ENCODE measurements at places on chromosomes 5 and 9.

- no peak for DNase-seq
Measured at GRCh38 chr9:115202181-115202580, 84.2 kb upstream of the TNC start.

- no peak for DNase-seq
Measured at GRCh38 chr9:89730715-89731114, 125.9 kb downstream of the GADD45G start.

DNA sequence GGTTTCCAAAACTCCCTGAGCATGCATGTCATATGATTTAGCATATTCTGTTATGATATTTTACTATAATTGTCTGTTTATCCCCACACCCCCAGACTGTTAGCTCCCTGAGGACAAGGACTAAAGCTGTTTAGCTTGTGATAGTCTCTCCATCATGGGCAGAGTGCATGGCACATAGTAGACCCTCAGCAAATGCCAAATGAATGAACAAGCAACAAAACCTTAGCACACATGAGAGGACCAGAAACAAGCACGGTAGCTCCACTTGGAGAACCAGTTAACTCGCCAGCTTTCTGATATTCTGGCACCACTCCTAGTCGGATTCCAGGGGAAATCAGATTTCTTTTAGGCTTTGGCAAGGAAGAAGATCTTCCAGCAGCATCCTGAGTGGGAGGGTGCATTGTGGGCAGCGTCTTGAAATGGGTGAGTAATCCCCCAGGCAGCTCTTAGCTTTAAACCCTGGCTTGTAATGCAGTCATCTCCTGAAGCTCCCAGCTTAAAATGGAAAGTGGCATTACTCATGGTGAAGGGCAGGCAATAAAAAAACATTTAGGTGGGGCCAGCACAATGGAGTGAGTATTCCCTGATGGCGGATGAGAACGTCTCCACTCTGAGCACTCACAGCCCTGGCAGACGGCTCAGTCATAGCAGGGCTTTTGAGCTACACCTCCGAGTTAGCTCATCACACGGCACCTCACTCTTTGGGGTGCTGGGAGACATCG is 41.1 kb downstream of the FGF1 start:
- no peak for DNase-seq

DNA sequence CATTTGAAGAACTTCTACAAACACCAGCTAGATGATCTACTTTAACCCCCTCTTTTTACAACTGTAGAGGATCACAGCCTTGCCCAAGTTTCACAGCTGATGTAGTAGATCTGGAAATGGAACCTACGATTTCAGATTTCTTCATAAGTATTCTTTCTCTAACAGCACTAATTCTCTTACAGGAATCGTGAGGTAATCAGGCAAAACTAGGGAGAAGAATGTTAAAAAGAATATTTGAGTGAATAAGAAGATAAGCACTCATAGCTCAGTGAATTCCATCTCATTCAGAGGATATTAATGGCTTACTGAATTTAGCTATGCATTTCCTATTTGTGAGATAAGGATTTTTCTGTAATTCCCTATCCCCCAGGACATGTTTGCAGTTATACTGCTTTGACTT is 42.1 kb downstream of the NADK2 start:
- no peak for DNase-seq

- no peak for DNase-seq
Measured at GRCh38 chr9:112997236-112997941, 14.6 kb downstream of the ZNF883 start.

- DNase-seq, result no peak
Measured at GRCh38 chr9:135413461-135413860, 66.1 kb upstream of the PPP1R26 start.

DNA sequence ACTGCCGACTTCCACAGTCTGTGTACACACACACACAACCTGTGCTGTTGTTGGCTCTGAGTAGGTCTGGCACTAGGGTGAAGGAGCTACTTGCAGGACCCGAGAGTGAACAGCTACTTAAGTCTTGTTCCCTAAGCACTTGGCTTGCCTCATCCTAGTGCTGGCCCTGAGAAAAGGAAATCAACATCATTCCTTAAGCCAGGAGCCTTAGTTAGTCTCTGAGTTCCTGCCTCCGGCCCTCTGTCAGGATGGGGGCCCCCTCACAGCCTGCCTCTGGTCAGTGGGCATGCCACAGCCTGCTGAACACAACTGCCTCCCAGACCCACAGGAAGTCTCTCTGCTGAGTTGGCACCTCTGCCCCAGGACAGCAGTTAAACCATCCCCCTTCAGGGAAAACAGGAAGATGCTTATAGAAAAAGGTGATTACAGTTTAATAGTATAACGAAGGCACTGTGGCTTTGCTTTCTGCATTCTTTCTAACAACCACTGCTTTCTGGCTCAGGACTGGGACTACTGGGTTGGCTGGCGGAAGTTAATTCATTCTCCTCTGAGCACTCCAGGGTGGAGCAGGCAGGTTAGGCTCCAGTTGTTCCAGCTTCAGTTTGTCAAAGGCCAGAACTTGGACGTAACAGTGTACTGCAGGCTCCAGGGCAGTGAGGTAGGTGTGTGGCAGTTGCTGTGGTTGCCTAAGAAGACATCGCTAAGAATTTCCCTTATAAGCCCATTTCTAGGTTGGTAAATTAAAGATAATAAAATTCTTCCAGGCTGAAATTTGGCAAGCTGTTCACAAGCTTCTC is 2.8 kb downstream of the MAMDC2 start:
- DNase-seq, result no peak

DNA sequence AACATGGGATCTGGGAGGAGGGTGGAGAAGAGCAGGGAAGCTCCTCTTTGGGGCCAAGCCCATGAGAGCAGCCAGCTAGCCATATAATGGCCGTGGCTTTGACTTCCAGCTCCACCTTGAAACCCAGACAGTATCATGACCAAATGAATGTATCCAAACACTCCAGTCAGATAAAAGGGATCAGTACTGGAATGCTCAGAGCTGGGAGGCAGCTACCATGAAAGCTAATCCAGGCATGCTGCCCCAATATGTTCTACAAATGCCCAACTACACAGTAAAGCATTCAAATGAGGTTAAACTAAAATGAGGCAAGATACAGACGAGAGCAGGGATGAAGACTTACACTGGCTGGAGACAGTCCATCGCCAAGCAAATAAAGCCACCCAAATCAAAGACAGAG is 69.4 kb downstream of the FRMD3 start:
- DNase-seq, result no peak

GRCh38 chr9:70603020-70603411 is 188.6 kb upstream of the KLF9 start:
- DNase-seq, result no peak

- no peak for DNase-seq
Measured at GRCh38 chr5:117604845-117605244, 1030.2 kb upstream of the SEMA6A start.

DNA sequence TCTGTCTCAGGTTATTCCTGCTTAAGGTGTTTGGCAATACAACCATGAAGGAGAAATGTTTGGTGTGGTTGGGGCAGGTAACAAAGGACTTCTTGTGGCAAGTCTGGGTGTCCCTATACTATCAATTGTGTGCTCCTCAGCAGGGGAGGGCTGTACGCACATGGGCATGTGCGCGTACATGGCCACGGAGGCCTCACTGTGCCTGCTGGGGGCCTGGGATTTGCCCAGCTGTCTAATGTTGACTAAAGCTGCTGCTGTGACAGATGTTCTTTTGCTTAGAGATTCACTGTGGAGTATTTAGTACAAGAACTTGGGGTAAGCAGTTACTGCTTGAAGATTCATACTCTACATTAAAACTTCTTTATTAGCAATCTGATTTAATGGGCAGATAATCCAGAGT is 97.5 kb downstream of the HSPA4 start:
- no peak for DNase-seq

- DNase-seq, result no peak
Measured at GRCh38 chr9:70760228-70760627, 345.8 kb upstream of the KLF9 start.

DNA sequence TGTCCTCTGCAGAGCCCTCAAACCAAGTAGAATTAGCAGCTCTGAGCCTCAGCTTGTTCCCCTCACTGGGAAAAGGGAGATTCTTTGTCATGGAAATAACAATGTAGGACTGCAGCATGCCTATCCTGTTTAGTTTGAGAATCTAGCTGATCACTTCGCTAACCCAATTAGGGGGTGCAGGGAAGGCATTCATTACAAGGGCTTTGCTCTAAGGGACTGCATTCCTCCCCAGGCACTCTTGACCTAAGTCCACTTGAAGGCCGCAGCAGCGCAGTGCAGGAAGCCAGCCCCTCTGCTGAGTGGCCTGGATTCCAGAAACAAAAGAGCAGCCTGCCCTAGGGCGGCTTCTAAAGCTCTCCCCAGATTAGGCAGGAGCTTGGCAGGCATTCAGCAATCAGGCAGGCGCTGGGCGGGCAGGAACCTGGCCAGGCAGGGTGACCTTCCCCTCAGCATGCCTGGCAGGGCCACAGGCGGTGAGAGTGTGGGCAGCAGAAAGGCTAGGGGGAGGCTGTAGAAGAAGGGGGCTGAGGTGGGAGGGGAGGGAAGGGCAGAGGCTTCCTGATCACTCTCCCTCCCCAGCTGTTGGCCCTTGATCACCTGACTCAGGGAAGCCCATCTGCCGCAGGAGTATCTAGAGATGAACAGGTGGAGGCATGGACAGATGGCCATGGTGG is 24.8 kb downstream of the CCNJL start:
- no peak for DNase-seq

DNA sequence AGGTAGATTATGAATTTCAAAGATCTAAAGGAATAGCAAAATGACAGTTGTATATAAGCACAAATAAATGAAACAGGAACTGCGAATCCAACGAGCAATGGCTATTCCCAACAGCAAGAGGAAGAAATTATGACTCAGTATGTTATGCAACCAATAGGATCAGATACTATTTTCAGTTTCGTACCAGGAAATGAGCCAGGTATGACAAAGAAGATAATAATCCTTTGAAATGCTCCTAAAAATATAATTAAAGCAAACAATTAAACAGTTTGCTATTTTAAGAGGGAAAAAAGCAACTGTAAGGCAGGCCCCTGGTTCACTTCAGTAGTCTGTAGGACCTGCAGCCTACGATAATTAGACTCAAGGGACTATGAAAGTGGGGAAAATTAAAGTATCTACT is 58.9 kb downstream of the AUH start:
- no peak for DNase-seq

DNA sequence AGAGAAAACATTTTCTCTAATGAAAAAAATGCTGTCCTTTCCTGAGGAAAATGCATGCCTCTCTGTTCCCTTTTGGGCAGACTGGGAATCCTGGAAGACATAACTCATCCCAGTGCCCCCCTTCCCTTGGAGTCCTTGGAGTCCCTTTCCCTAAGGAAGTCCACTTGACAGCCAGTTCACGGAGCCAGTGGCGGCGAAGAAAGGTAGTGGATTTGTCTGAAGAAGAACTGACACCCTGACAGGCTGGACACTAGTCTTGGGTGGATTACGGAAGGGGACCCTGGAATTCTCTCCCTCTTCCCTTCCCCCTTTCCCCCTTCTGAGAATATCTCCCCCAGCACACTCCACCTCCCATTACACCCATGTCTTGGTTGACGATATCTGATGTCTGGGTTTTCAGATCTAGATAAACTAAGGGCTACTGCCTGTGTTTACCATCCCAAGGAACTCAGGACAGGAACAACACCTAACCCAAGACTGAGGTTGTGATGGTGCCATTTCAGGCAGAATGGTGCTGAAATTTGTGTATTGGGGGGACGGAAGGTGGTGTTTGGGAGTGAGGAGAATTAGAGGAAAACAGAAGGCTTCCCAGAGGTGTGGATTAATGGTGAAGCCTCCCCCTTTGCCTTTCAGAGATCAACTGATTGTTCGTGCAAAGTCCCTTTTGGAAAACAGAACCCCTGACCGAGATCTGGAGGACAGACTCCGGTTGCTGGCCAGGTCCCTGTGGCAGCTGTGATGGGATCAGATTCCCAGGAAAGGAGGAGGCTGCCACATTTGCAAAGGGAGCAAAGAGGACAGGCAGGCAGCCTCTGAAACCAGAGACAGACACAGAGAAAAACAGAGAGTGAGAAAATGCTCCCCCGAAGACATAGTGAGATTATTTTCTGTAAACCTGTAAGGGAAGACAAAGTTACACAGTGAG is 704 bp downstream of the SPARC start:
- DNase-seq, result no peak

DNA sequence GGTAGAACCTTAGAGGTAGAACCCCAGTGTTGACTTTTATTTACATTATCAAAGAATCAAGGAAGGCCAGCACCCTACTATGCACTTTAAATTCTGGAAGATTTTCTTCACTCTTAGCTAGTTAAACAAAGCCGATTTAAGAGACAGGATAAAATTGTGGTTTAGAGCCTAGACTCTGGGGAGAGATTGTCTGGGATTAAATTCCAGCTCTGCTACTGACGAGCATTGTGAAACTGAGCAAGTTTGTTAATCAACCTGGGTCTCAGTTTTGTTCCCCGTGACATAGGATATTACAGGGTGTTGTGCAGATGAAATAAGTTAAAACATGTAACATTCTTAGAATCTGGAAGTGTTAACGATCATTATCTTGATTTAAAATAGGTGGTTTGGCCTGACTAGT is 83.5 kb downstream of the FEM1C start:
- DNase-seq, result no peak

GRCh38 chr5:138241688-138242571 is 28.8 kb upstream of the CDC23 start:
- no peak for DNase-seq

DNA sequence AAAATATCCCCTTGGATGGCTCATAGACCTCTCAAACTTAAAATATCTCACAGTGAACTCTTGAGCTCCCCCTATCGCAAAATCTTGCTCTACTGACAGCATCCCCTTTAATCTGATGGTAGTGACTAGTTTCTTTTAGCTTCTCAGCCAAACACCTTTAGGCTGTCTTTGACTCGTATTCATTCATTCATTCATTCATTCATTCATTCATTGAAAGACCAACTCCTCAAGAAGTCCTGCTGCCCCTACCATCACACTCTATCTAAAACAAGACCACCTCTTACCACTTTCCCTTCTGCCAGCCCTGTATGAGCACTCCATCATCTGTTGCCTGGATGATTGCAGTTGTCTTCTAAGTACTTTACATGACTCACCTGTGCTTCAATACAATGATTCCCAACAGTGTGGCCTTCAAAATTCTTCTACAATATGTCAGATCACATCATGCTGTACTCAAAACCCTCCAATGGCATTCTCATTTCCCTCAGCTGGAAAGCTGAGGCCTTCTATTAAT is 46.8 kb downstream of the ITGA2 start:
- DNase-seq, result peak; percentile 36

DNA sequence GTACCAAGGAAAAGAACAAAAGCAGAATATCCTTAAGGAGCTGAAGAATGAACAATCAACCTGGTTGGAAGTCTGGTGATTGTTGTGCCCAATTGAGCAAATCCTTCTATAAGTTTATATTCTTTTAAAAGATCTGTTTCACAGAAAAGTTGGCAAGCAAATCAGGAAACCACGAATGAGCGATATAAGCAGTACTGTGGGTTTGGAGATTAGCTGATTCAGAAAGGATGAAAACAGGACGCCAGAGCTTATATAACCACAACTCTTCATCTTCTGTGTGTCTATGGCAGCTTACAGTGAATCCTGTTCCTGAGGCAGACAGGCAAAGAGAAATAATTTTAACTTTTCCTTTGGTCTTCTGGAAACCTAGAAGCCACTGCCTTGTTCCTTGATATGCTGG is 61.7 kb downstream of the SLC38A9 start:
- peak; percentile 75 for DNase-seq
